T-helper 2 cell (primary cell): ENCODE measurements at places on chromosomes 11 and 22.

GRCh38 chr11:134065381-134065780, 3.5 kb upstream of the JAM3 start:
- DNase-seq: no peak

- no peak for DNase-seq
These were observed 56.2 kb downstream of the BUD13 start for GRCh38 chr11:116716621-116717020.

DNA sequence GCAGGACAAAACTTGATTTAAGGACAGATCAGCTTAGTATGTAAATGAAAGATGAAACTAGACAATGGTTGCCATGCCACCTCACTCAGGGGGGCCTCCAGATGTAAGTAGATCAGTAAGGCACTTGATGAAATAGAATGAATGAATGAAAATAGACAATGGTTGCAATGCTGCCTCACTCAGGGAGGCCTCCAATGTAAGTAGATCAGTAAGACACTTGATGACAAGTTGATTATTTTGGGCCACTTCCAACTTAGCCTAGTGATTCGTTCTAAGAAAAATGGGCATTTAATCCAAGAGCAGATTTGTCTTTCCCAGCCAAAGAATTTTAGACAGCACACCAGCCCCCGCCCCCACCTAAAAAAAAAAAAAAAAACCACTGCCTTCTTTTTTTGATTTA, 19.2 kb upstream of the SLC5A12 start:
- DNase-seq: no peak

DNA sequence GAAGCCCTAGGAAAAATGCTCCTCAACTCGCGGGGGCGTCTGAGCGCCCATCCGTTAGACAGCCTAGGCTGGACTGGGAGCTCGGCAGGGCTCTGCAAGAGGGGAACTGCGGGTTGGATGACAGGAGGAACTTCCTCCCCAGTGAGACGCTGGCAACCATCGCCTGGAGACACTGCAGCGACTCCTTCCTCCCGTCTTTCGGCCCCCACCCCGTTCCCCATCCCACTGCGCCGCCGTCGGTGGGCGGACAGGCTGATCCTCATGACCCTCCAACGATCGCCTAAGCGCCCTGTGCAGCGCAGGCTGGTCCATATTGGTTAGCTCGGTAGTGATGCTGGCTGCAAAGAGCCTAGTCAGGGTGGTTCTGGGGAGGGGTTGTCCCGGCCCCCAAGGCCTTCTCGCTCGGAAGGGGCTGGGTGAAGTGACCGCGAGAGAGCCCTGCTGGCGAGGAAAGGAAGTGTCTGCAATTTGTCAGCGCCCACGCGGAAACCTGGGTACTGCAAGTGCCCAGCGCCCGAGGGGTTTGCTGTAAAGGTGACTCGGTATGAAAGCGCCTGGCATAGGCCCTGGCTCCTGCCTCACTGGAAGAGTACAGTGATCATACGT, 638 bp downstream of the NRGN start:
- DNase-seq: peak; percentile 39

DNA sequence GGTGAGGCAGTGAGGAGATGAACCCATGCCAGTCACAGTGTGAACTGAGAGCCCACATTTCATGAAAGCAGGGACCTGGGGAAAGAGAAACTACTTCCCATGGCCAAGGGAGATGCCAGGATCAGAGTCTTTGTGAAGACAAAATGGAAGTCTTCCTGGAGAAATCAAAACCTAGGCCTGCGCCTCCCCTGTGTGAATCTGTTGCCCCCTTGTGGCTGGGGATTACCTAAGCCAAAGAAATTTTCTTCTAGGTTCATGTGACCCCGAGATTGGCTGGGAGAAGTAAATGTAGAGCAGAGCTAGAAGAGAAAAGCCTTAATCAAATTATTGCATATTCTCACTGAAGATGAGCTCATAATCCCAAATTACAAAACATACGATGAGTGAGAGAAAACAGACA, 1075.3 kb downstream of the TBC1D22A start:
- DNase-seq: no peak

DNA sequence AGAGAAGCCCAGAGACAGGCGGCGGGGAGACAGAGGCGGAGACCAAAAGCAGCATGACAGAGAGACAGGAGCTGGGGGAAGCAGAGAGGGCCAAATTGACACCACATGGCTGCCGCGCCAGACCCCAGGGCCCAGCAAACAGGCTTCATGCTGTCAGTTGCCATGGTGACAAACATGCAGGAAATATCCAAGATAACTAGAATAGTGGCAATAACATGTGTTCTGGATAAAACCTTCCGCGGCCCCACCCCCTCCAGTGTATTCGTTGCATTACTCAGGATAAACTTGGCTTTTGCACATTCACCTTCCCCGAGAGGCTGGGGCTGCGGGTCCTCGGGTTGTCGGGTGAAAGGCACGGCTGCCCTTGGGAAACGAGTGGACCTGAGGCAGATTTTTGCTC, 49.9 kb upstream of the CDON start:
- DNase-seq: no peak

DNA sequence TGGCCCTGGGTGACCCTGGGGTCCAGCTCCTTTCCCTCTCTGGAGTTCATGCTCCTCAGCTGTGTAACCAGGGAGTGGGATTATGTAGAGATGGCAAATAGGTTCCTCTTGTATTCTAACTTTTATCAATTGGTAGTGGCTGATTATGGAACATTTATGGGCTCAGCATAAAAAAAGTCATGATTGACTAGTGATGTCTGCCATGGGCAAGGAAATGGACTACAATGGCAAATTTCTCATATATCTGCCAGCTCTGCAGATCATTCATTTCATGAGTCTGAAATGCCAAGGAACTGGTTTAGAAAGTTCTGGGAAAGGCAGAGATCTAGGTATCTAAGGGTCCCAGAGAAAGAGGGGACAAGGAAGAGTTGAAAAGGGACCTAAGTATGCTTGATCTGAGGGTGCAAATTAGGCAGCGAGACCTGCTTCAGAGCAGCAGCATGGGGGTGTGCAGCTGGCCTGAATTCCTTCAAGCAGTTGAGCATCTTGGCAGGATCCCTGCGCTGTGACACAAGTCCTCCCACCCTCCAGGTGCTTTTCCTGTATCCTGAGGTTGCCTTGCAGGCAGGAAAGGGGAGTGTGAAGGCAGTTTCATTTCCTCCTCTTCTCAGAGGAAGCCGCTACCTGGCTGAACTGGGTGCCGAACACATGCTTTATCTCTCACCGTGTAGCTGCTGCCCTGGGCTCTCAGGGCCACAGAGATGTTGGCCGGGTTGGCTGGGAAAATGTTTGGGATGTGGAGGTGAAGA, 10.4 kb downstream of the SLC15A3 start:
- DNase-seq: no peak

- peak; percentile 45 for DNase-seq
These were observed 65.2 kb upstream of the CECR2 start for GRCh38 chr22:17303840-17304779.

- DNase-seq: no peak
These were observed 1173.9 kb downstream of the LRRC4C start for GRCh38 chr11:40285558-40285957.

DNA sequence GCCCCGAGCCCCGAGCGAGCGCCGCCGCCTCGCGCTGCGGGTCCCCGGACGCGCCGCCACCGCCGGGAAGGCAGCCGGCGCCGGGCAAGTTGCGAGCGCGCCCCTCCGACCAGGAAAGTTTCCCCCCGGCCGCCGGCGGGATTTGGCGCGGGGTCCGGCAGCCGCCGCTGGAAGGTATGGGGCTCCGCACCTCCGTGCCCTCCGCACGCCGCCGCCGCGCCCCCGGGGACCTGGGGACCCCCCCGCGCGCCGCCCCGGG, 281 bp downstream of the TSPAN18 start:
- no peak for DNase-seq

- DNase-seq: no peak
These were observed 4.0 kb downstream of the USP28 start for GRCh38 chr11:113871336-113871735.

GRCh38 chr11:121889931-121890330, 226.1 kb downstream of the BLID start:
- no peak for DNase-seq

DNA sequence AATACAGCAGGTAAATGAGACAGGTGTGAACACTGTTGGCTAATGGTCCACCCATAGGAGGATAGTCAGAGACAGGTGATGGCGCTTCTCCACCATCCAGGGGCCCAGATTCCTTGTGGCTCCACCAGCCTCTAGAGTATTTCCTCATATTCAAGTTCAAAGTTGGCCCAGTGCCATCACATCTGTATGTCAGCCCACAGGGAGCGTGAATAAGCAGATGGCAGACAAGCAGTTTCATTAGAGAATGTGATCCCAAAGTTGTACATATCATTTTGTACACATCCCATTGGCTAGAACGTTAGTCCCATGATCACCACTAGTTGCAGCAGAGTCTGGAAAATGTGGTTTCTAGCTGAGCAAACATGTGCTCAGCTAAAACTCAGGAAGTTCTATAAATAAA, 11.0 kb upstream of the CWF19L2 start:
- no peak for DNase-seq

DNA sequence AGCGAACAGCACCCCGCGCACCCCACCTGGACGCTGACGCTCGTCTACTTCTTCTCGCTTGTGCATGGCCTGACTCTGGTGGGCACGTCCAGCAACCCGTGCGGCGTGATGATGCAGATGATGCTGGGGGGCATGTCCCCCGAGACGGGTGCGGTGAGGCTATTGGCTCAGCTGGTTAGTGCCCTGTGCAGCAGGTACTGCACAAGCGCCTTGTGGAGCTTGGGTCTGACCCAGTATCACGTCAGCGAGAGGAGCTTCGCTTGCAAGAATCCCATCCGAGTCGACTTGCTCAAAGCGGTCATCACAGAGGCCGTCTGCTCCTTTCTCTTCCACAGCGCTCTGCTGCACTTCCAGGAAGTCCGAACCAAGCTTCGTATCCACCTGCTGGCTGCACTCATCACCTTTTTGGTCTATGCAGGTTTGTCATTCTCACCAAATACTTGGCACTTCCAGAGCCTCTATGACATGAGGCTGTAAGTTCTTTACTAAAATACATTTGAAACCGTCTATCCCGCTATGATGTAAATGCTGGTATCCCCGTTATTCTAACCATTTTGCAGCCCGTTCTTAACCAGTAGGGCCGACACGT, 535 bp downstream of the AQP11 start:
- DNase-seq: no peak

- DNase-seq: no peak
These were observed 14.5 kb upstream of the PHLDA2 start for GRCh38 chr11:2943711-2944118.

GRCh38 chr22:27115816-27116256, 458.4 kb downstream of the MIAT start:
- DNase-seq: no peak

GRCh38 chr22:46587061-46587460, 33.1 kb upstream of the GRAMD4 start:
- DNase-seq: no peak

DNA sequence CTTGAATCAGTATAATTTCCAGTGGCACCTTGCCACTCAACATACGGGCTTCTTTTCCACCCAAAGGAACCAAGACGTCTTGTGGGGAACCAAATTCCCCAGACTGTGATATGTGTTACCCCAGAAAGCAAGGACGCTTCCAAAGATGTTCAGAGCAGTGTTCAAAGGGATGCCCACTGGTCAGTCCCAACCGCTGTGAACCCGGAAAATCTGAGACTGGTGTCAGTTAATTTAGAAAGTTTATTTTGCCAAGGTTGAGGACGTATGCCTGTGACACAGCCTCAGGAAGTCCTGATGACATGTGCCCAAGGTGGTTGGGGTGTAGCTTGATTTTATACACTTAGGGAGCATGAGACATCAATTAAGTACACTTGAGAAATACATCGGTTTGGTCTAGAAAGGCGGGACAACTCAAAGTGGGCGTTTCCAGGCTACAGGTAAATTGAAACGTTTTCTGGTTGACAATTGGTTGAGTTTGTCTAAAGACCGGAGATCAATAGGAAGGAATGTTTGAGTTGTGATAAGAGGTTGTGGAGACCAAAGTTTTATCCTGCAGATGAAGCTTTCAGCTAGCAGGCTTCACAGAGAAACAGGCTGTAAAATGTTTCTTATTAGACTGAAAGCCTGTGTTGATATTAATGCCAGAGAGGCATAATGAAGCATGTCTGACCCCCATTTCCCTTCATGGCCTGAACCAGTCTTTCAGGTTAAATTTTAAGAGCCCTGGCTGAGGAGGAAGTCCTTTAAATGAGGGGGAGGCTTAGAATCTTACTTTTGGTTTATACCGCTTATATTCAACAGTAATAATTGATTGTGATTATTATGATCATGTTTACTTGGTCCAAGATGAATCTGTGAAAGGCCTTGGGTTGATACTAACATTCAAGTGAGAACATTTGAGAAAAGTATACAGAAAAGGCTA, 6.8 kb downstream of the APOL3 start:
- DNase-seq: no peak
